ENCODE measurements at places on chromosomes 1 and 21.

DNA sequence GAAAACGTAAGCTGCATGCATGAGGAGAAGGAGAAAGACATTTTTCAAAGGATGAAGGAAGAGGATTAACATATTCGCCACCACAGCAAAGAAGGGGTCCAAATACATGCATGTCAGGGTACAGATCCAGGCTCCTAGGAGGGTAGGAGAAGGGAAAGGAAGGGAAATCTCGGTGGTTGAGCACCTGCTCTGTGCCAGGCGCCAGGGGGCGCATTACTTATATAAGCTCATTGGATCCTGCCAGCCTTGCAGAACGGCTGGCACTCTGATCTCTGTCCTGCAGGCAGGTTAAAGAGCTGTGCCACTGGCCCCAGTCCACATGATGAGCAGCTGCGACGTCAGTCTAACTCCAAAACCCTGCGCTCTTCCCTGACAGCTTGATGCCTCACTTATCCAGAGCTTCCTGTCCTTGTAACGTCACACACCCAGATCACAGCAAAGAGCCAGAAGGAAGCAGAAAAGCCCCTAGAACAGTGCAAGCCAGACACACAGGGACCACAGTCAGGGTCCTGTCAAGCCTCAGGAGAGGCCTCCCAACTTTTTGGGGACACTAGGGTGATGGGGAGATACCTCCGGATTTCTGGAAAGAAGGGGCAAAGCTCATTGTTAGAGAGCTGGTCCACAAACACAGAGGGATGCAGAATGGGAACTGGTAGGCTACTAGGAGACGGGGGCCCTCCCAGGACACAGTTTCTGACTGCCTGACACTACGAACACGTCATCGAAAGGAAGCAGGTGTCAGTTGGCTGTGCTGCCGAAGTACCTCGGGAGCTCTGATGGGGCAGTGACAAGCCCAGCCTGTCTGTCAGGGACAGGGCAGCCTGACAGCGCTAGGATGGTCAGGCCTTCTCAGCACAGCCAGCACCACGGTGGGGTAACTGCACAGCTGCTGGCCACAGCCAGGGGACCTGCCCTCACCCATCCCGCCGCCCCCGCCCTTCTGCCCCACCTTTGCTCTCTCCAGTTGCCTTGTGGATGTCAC lies 99.1 kb downstream of the BEND5 start:
- DNase-seq: no peak

GRCh38 chr21:36643374-36644250 lies 55.3 kb upstream of the SIM2 start:
- no peak for DNase-seq

- DNase-seq: no peak
Observed at GRCh38 chr1:85575363-85575995, 5.1 kb upstream of the CCN1 start.

GRCh38 chr1:94017155-94017829 lies 103.7 kb downstream of the ABCA4 start:
- DNase-seq: no peak

DNA sequence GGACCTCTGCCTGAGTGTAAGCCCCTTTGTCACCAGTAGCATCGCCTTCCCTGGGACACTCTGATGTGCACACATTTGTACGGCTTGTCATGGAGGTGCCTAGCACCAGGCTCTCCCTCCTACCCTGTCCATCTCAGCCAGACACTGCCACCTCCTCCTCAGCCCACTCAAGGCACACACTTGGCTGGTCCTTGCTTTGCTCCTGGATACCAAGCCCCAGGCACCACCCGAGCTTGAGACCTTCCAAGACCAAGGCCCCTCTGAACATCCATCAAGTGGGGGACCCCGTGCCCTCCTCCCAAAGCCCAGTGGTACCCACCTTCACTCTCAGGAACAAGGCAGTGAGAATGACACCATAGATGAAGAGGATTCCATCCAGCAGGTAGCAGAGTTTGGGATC lies 78.0 kb downstream of the CD247 start:
- DNase-seq: no peak

DNA sequence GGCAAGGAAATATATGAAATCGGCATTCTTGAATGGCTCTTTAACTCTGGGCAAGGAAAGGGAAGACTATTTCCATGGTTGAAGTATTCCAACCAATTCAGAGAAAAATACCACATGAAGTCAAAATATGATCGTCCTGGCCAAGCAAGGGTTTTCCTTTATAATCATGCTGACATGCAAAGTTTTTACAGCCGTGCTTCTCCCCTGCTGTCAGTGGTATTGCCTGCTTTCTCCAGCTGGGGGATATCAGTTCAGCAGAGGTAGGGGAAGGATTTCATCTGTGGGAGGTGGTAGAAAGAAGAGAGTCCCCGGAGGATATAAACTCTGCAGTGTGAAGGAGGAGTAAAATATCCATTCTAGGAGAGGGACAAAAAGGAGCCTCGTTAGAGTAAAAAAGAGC lies 322.8 kb downstream of the PAPPA2 start:
- DNase-seq: no peak

DNA sequence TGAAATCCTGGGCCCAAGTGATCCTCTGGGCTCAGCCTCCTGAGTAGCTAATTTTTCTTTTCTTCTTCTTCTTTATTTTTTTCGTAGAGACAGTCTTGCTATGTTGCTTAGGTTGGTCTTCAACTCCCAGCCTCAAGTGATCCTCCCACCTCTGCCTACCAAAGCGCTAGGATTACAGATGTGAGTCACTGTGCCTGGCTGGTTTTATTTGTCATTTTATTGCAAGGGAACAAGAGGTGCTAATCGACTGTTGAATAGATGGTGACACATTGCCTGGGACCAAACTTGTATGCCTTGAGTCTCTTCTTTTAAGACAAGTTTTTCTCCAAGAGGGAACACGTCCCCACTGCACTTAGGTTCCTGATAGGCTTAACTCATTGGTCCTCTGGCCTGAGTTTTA lies 20.0 kb upstream of the KLHDC8A start:
- DNase-seq: no peak

GRCh38 chr1:113998361-113998760 lies 19.1 kb downstream of the OLFML3 start:
- DNase-seq: no peak

GRCh38 chr1:199629624-199630023 lies 397.9 kb upstream of the NR5A2 start:
- DNase-seq: no peak

- no peak for DNase-seq
Observed at GRCh38 chr21:15430023-15430422, 299.8 kb upstream of the USP25 start.

DNA sequence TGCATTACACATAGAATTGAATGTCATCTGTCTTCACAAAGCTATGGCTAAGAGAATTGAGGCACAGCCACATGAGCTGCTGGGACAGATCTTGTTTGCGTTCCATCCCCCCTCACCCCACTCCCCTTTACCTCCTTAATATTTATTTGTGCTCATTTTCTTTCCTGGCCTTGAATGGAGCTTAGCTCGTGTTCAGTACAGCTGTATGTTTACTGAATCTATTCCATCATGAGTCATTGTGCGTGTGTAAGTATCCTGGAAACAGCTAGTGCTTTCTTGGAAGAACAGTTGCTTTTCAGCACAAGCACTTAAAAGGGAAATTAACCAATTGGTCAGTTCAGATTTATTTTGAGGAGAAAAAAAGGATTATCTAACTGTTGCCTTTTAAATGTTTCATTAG lies 14.7 kb downstream of the PROX1 start:
- no peak for DNase-seq

DNA sequence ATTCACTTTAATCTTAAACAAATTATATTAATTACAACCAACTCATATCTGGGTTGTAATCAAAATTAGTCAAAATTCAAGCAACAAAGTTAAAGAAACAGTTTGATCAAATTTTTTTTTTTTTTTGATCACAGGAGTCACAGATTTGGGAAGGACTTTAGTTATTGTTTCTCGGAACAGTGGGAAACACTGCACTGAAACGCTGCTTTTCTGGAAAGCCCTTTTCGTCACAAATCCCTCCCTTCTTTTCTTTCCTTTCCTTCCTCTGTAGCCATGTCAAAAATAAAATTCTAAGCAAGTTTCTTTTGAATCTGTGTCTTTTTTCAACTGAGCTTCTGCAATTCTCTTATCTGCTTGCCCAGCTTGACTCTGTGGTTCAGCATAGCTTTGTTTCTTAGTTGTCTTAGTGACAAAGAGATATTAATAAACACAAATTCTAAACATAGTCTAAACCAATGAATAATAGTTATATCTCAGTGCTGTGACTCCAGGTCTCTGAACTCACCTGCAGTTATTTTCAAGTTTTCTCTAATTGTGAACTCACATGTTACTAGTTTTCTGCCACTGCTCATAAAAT lies 53.8 kb downstream of the PTGS2 start:
- no peak for DNase-seq

DNA sequence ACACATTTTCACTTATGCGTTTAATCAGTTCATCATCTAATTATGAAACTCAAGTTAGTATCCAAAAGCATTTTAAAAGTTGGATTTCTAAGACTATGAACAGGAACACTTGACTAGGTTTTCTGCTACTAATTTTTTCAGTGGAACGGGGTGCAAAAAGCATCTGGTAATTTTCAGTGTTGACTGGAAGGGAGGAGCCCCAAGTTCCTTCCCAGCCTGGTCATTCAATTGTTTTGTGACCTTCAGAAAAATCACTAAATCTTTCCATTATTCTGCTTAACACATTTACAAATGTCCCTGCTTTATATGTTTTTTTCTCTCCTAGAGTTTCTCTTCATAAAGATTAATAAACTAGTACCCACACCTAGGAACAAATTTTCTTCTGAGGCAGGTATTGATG lies 6.0 kb upstream of the ADGRL4 start:
- no peak for DNase-seq

DNA sequence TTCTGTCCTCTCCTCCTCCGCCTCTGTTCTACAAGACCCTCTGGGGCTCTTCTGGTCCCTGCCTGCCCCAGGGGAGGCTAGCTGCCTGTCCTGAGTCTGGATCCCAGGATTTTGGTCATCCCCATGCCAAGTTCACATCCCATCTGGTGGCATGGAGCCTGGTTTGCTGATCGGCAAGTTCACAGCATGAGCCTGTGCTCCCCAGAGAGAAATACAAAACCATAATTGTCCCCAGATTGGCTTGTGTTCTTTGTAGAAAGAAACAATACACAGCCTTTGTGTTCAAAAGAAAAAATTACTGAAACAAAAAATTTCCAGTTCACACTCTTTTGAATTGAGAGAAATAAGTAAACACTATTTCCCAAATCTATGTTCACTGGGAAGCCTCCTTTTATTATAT lies 149.4 kb upstream of the ZC3H12A start:
- DNase-seq: no peak

GRCh38 chr1:229295745-229296144 lies 24.8 kb downstream of the RAB4A start:
- DNase-seq: no peak

GRCh38 chr1:79737193-79737592 lies 730.7 kb upstream of the ADGRL4 start:
- DNase-seq: no peak

- no peak for DNase-seq
Observed at GRCh38 chr1:234925440-234926263, 203.0 kb downstream of the TOMM20 start.

DNA sequence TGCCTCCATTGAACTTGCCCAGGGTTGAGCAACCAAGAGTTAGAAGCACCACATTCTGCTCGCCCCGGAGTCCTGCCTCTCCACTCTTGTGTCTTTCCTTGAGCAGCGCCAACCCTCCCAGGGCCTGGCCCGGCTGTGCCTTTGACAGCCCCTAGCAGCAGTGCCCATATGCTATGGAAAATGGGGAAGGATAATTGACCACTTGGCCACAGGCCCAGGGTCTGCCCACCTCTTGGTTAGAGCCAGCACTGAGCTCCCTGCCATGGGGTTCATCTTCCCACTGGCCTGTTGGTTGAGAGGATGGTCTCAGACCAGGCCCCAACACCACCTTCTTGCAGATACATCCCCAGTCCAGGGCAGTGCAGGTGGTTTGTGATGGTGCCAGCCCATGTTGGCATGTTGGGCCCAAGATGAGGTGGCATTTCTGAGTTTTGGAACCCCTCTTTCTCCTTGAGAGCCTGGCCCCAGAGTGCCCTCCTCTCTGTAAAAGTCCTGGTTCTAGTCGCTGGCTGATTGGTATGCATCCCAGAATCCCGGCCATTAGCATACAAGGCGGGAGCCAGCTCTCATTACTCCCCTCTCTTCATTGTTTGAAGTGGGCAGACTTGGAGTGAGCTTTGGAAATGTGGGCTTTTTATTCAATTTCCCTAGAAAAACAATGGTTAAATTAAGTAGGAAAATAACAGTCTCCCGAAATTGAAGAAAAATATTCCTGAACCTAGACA lies 7.6 kb downstream of the ARHGEF10L start:
- no peak for DNase-seq

- no peak for DNase-seq
Observed at GRCh38 chr1:165053351-165053750, 303.2 kb downstream of the LMX1A start.

- DNase-seq: no peak
Observed at GRCh38 chr1:156439777-156440183, 60.8 kb downstream of the MEF2D start.

DNA sequence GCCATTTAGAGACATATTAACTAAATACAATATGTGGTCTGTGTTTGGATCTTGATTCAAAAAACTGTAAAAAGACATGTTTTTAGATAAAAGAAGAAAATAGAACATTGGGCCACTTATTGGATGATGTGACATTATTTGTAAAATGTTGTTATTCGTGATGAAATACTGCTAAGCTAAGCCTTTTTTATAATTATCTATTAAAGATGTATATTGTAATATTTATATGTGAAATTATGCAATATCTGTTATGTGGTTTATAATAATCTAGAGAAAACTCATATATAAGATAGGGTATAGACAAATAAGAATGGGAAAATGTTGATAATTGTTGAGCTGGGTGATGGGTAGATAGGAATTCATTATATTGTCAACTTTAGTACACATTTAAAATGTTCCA lies 82.0 kb upstream of the RGS1 start:
- DNase-seq: no peak

- no peak for DNase-seq
Observed at GRCh38 chr1:248421384-248421783, 18.5 kb downstream of the OR2T1 start.

DNA sequence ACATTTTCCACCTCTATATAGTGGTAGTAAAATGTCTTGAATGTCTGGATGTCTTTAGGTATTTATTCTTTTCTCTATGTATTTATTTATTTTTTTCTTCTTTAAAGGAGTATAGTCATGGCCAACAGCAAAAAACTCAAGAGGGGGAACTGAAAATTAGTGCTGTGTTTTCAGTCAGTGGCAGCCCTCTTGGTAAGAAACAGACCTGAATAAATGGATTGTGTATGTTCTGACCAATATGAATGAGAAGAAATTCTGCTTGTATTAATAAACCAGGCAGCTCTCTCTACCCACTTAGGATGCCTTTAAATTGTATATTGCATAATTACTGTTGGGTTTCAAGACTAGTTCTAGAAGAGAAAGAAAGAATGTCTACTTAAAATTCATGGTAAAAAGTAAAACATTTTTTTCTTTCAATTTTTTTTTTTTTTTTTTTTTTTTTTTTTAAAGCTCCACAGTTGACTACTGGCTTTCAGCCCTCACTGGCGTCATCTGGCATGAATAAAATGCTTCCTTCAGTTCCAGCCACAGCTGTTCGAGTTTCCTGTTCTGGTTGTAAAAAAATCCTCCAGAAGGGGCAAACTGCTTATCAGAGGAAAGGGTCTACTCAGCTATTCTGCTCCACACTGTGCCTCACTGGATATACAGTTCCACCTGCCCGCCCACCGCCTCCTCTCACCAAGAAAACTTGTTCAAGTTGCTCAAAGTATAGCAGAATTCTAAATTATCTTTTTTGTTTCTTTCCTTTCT lies 101.6 kb downstream of the ZMYM4 start:
- no peak for DNase-seq

- no peak for DNase-seq
Observed at GRCh38 chr1:175597969-175598765, 145.2 kb downstream of the TNR start.

All from type B pancreatic cell (in vitro differentiated cells).